Activated CD4-positive, alpha-beta T cell treated with anti-CD3 and anti-CD28 coated beads, Interleukin-2, amount 50 U/mL, for 16 hours (primary cell): ENCODE measurements at places on chromosomes 12 and 14.

DNA sequence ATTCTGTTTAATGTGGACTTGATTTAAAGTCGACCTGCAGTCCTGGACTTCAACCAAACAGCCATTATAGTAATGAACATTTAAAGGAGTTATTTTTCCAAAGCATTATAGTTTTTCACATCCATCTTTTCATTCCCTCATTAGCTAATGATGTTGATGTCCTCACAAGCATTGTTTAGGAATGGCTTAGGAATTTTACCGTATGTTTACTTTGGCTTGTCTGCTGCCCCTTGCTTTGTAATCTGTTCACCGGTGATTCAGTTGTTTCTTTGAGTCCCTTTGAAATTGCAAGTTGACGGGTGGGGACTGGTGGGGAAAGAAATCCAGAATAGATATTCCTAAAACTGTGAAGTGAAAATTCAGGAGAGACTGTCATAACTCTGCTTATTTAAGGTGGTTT is 25.4 kb downstream of the PRKCH start:
- DNase-seq, result no peak

DNA sequence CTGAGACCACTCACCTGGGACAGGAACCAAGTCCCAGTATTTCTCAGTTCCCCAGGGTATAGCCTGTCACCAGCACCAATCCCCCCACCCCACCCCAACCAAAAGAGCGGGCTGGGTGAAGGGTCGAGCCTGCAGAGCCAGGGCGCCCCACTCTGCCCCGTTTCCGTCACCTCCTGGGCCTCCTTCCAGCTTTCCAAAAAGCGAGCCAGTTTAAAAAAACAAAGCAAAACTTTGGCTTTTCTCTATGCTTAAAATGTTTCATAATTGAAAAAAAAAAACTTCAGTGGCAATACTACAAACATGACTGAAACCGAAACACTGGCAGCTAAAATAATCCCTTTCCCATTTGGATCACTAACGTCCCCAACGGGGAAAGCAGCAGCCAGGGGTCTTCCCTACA is 7.5 kb downstream of the CAMKK2 start:
- DNase-seq, result no peak

DNA sequence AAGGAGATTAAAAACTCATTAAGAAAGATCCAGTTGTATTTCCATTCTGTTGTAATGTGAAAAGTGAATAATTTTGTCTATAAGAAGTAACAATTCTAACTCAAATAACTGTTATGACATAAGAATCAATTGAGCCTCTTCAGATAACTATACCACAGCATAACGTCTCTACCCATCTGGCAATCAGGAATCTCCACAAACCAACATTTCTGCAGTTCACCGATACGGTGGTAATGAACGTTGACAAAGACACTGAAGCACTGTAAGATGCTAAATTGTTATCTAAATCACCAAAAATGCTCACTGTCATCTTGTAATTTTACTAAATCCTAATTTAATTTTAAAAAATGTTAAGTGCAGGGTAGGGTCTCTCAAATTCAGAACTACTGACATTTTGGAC is 130.9 kb upstream of the USP15 start:
- no peak for DNase-seq

DNA sequence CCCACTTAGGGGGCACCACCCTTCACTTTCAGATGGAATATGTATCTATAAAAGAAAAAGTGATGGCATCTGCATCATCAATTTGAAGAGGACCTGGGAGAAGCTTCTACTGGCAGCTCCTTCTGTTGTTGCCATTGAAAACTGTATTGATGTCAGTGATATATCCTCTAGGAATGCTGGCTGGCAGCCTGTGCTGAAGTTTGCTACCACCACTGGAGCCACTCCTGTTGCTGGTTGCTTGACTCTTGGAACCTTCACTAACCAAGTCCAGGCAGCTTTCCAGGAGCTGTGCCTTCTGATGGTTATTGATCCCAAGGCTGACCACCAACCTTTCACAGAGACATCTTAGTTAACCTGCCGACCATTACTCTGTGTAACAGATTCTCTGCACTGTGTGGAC is 44.7 kb downstream of the RIMKLB start:
- DNase-seq, result no peak

DNA sequence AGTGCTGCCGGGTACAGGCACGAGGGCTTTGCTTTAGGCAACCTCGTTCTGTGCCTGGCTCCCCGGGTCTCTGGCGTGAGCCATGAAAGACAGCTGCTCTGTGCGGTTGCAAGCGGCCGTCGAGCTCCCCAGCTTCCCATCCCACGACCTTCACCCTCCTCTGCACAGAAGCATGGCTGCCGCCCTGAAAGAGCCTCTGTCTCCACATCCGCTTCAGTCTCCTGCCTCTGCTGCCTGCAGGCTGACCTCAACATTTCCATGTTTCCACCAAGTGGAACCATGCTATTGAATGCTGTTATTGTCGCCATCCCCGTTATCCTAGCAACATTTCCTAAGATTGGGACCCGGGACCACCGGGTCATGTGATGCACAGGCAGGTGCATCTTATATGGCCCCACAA is 57.1 kb downstream of the KDM2B start:
- DNase-seq, result no peak
